ENCODE measurements at places on chromosomes 3 and 15.

DNA sequence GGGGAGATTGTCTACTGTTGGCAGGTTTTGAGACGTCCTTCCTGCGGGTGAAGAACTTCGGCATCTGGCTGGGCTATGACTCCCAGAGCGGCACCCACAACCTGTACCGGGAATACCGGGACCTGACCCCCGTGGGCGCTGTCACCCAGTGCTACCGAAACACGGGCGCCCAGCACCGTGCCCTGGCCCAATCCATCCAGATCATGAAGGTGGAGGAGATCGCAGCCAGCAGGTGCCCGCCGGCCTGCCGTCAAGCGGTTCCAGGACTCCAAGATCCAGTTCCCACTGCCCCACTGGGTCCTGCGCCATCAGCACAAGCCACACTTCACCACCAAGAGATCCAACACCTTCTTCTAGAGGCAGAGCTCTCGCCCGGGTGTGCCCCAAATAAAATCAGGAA, 194.9 kb upstream of the EPHA6 start:
- DNase-seq = no peak

- no peak for DNase-seq
Measured at GRCh38 chr3:164477403-164477802, 600.9 kb downstream of the SI start.

DNA sequence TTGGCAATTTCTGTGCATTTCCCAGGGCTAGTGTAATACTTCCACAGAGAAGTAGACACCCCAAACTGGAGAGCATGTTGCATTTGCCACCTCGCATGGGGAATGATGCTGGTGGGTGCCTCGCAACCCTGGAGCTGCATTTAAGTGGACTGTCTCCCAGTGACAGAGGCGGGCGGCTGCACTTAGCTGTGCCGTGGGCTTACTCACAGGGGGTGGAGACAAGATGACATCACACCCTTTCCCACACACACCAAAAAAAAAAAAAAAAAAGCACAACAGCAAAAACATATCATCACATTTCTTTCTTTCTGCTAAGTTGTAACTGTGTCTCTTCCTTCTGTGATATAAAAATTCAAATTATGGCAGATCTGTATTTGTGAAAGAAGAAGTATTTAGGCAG, at the start of gene ABI3BP:
TSS of gene ABI3BP (minus strand) at position 113 of the 400 bp plus-strand sequence. CDS start at position 76, 37 bp downstream.
- peak; percentile 93 for DNase-seq

DNA sequence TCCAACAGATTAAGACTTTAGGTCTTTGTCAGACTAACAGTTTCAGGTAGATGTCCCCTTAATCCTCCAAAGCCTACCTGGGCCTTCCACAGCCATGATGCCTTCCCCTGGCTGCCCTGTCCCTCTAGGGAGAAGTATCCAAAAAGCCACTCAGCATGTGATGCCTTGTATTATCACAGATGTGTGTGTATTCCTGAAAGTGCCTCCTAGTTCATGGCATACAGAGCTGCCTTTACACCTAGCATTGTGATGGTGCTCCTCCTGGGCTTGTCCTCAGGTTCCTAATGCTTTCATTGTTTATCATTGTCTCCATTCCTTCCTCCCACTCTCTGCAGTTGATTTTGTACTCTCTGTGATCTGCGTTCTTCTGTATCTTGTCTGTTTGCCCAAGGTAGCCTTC, 43.6 kb downstream of the CMSS1 start:
- no peak for DNase-seq

- peak; percentile 98 for DNase-seq
Measured at GRCh38 chr15:31024330-31024729, 32.9 kb upstream of the MTMR10 start.

All from dermis blood vessel endothelial cell (primary cell).